CD4-positive, alpha-beta T cell (primary cell): ENCODE measurements at places on chromosomes 2 and 18.

DNA sequence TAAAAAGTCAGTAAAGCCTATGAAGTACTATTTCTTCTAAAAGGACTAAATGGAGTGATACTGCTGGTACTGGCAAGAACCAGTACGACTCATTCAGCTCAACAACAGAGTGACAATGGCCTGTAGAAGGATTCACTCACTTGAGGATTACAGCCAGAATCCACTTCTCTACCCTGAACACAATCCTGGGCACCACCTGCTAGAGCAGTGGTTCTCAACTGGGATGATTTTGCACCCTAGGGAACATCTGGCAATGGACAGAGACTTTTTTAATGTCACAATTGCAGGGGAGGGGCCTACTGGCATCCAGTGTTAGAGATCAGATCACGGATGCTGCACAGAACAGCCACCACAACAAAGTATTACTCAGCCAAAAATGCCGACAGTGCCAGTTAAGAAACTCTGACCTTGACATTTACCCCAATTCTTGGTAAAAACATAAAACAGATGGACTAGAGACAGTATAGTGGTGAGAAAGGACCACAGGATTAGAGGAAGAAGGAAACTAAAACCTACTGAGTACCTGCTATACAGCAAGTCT, 5.0 kb downstream of the SPIRE1 start:
- no peak for DNase-seq

GRCh38 chr2:209422191-209422754, 1.6 kb upstream of the MAP2 start:
- DNase-seq = no peak

GRCh38 chr2:449246-450067, 161.6 kb upstream of the ALKAL2 start:
- no peak for DNase-seq

DNA sequence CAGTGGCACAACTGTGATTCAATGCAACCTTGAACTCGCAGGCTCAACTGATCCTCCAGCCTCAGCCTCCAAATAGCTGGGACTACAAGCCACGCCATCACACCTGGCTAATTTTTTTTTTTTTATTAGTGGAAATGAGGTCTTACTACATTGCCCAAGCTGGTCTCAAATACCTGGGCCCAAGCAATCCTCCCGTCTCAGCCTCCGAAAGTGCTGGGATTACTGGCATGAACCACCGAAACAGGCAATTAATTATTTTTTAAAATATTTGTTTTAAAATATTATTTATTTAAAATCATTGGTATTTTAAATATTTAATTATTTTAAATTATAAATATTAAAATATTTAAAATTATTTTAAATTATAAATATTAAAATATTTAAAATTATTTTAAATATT, 24.5 kb downstream of the SRBD1 start:
- no peak for DNase-seq

DNA sequence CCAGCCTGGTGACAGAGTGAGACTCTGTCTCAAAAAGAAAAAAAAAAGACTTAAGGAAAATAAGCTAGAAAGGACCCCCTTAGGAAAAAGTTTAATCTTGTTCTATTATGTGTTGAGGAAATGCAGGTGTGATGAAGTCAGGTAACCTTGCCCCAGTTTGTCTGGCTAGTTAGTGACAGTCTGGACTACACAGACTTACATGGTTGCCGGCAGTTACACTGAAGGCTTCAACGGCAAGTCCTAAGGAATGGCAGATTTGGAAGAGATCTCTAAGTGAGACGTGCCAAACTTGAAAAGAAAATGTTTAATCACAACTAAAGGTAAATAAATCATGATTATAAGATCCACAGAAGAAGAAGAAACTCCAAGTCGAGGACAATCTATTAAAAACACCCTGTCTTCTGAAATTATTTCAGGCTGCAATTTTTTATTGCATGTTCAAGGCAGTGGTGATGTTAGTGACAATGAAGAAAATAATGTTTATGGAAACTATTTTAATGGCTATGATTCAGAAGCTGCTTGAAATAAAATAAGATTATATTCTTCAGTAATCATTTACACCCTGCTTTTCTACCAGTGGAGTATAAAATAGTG, 84.2 kb downstream of the TTC27 start:
- no peak for DNase-seq

- DNase-seq = no peak
Observed at GRCh38 chr2:121489284-121489683, 41.4 kb upstream of the RNU4ATAC start.

- DNase-seq = no peak
Observed at GRCh38 chr2:41207578-41207977, 755.7 kb upstream of the SLC8A1 start.

GRCh38 chr2:24507549-24507948, 16.5 kb downstream of the NCOA1 start:
- DNase-seq = no peak

DNA sequence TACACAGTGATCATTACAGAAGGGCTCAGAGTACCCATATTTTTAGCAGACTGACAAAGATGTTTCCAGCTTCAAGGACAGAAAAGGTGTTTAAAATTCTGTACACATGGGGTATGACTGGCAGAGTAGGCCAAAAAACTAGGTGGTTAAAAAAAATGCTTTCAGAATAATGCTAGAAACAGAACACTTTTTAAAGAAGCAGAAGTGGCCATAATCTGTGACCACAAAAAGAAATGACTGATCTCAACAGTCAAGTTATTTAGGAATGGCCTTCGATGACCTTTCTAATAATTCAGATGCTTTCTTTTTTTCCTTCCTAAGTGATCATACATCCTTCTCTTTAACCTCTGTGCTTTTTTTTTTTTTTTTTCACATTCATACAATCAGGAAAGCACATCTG, 4.1 kb upstream of the AQP4 start:
- no peak for DNase-seq

DNA sequence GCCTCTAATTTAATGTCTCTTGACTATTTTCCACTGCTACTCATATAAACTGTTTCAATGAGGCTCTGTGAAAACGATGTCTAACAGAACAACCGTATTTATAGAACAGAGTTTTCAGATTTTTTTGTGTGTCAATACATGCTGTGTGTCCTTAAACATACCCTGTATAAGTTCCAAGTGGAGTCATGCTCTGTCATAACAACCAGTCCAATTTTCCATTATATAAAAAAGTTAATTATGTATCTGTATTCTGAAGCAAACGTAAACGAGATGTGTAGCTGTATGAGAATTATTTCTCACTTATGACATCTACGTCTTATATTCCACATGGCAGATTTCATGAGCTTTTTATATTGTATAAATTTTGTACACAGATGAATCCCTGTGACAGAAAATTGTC, 13.9 kb upstream of the GULP1 start:
- no peak for DNase-seq

GRCh38 chr2:147463881-147464520, 380.8 kb upstream of the ACVR2A start:
- DNase-seq = no peak

- DNase-seq = no peak
Observed at GRCh38 chr2:56034258-56034657, 110.7 kb upstream of the EFEMP1 start.

GRCh38 chr2:41906338-41906725, 141.5 kb upstream of the PKDCC start:
- no peak for DNase-seq

- DNase-seq = no peak
Observed at GRCh38 chr2:7857904-7858303, 824.0 kb upstream of the ID2 start.

GRCh38 chr18:59616501-59616900, 80.7 kb downstream of the CCBE1 start:
- no peak for DNase-seq

- no peak for DNase-seq
Observed at GRCh38 chr2:39860538-39860937, 81.5 kb upstream of the THUMPD2 start.

DNA sequence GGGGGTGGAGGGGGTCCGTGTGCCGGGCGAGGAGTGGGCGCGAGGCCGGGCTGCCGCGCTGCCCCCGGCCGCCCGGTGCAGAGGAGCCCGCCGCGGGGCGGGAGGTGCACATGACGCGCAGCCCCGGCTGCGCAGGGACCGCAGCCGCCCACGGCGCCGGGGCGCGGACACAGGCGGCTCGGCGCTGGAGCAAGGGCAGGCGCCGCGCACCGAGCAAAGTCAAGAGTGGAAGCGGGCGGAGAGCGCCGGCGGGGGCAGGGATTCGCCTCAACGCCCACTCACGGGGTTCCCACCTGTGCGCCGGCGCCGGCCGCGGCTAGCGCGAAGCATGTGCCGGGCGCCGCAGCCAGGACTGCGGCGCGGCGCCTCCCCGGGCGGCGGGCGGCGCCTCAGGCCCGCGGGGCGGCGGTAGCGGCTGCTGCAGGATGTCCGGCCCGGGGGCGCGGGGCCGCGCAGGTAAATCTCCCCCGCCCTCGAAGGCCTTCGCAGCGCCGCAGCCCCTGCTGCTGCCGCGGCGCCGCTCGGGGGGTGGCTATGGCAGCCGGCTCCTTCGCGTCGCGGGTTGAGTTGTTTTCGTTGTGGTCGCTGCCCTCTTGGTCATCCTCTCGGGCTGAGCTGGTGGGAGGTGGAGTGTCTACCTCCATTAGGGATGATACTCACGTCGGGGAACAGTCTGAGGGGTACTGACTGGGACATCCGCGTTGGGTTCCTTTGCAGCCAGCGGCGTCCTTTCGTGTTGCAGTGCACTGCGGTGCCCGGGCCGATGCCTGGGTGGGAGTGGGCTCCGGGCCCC, 216.3 kb upstream of the DTNA start:
- DNase-seq = no peak
